ENCODE measurements at places on chromosomes 4 and X. TPM values are rescaled to one million over a fixed set of nuclear protein-coding genes. Genes with fewer than 3 reads are reported as not detected.

Gene BLOC1S4
- total RNA-seq: 9.3 TPM

Gene LINC00632
- 5.7 TPM for total RNA-seq

Gene ESX1
- total RNA-seq: not detected

Gene ETNPPL
- not detected for total RNA-seq

Gene TCP11X2
- not detected for total RNA-seq

Gene ANXA10
- total RNA-seq: 6.5 TPM

Gene CT45A5
- not detected for total RNA-seq

Gene ADH1B
- 4,233 TPM for total RNA-seq

Gene ETDB
- total RNA-seq: not detected

Gene SPANXC
- total RNA-seq: not detected

Gene ADRA2C
- 0.66 TPM for total RNA-seq

Gene UGT2B7
- total RNA-seq: not detected

Measured in aortic smooth muscle cell (primary cell).